ENCODE measurements at places on chromosomes 11 and 22. TPM values are rescaled to one million over a fixed set of nuclear protein-coding genes. Genes with fewer than 3 reads are reported as not detected.

SEPTIN3 gene
- 0.40 TPM for total RNA-seq

SERPING1 gene
- 234 TPM for total RNA-seq

SLC35E4 gene
- total RNA-seq: 13.1 TPM

UPK2 gene
- total RNA-seq: not detected

PIWIL4 gene
- total RNA-seq: 0.26 TPM

KCNJ5 gene
- total RNA-seq: not detected

STT3A gene
- 78.6 TPM for total RNA-seq

SLC25A18 gene
- total RNA-seq: 0.16 TPM

KCNK4 gene
- total RNA-seq: not detected

CARD18 gene
- not detected for total RNA-seq

SLC22A12 gene
- total RNA-seq: not detected

SLC1A2 gene
- 0.26 TPM for total RNA-seq

AIFM3 gene
- total RNA-seq: 0.80 TPM

ARFGAP2 gene
- total RNA-seq: 81.2 TPM

CCDC116 gene
- 0.16 TPM for total RNA-seq

OR6T1 gene
- total RNA-seq: not detected

MMP8 gene
- under 0.01 TPM for total RNA-seq

MYBPC3 gene
- total RNA-seq: not detected

TRIM34 gene
- total RNA-seq: 8.0 TPM

NUP98 gene
- 48.6 TPM for total RNA-seq

FAM83F gene
- not detected for total RNA-seq

GGTLC2 gene
- total RNA-seq: not detected

POTEH gene
- total RNA-seq: not detected

CBLIF gene
- not detected for total RNA-seq
